IMR-90 (cell line): ENCODE measurements at places on chromosomes 2 and 18. TPM values are rescaled to one million over a fixed set of nuclear protein-coding genes. Genes with fewer than 3 reads are reported as not detected.

DNA sequence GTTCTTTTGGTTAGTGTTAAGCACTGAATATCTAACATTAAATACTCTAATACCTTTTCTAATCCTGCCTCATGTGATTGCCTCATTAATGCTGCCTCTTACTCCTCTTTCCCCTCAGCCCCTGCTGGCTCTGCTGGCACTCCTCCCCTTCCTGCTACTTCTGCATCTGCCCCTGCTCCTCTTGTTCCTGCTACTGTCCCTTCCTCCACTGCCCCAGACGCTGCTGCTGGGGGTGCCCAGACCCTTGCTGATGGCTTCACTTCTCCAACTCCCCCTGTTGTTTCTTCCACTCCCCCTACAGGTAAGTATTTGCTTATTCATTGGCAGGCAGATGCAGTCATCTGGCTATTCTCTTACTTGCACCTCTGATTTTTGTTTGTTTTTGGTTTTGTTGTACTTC is 68.5 kb downstream of the ABI2 start:
- no peak for DNase-seq

GRCh38 chr2:86274918-86275275 is 62.5 kb downstream of the REEP1 start:
- peak; percentile 15 for DNase-seq

DNA sequence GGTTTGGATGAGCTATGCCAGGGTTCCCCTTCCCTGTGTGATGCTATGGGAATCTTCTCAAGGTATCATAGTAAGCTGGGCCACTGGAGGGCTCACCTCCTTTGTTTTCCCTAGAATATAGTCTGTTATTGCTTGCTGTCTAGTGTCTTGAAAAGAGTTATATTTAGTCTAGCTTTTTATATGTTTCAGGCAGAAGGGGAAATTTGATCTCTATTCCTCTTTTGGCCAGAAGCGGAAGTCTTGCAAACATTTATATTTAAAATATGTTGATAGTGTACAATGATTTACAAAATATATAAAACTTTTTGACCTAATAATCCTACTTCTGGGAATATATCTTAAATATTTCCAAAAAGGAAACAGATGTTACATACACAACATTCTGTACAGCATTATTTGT is 260.7 kb downstream of the FHOD3 start:
- peak; percentile 44 for DNase-seq

DNA sequence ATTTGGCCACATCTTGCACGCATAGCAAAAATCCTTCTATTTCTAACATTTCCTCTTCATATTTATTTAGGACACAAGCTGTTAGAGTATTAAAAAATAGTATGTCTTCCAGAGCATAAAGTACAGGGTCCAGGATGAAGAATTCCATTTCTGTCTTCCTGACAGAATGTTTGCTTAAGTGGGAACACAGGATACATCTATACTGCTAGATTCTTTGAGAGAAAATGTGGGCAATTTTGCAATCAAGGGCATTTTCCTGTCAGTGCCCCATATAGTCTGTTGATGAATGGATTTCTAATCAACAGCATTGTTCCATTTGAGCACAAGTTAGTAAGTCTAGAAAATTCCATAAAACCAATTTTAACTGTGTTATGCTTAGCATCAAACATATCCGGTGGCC is 409.9 kb downstream of the CPS1 start:
- no peak for DNase-seq

Gene REEP1
- under 0.01 TPM in 2 replicates for total RNA-seq

DNA sequence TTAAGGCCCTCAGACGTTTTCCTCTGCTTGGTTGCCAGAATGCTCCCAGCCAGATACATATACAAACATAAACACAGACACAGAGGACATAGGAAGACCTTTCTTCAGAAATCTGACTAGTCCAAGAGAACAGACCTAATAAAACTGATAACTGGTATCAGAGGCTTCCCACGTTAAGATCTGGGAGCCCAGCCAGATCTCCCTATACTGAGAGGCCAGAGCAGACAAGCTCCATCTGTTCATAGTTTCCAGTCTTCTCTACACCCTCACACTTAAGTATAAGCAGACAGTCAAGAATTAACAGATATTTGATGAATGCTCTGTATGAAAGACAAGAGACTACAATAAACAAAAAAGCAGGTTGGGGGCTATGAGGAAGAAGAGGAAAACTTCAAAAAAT is 240.5 kb upstream of the CHAC2 start:
- DNase-seq = peak; percentile 13

Gene CFAP65
- total RNA-seq = not detected in 2 replicates

DNA sequence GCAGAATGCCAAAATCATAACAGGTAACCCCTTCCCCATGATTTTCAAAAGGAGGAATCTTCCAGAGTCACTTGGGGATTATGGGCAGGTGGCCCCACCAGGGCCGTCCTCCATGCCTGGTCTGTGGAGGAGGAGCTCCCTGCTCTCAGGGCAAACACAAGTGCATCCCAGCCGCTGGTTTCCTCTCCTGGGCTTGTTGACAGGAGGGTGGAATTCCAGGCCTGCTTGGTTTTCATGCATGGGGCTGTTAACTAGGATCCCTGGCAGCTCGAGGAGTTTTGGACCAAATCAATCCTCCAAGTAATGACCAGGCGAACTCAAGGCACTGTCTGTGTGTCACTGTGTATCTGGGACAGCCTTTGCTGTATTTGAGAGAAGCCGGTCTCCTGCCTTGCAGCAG is 45.3 kb downstream of the FOSL2 start:
- no peak for DNase-seq

Gene TEKT4
- not detected in 2 replicates for total RNA-seq

- DNase-seq = no peak
These were observed 39.1 kb downstream of the CALCRL start for GRCh38 chr2:187408926-187409325.

Gene COL4A3
- not detected in 2 replicates for total RNA-seq

Gene VAMP8
- total RNA-seq = 0.83 and 0.90 TPM in 2 replicates

DNA sequence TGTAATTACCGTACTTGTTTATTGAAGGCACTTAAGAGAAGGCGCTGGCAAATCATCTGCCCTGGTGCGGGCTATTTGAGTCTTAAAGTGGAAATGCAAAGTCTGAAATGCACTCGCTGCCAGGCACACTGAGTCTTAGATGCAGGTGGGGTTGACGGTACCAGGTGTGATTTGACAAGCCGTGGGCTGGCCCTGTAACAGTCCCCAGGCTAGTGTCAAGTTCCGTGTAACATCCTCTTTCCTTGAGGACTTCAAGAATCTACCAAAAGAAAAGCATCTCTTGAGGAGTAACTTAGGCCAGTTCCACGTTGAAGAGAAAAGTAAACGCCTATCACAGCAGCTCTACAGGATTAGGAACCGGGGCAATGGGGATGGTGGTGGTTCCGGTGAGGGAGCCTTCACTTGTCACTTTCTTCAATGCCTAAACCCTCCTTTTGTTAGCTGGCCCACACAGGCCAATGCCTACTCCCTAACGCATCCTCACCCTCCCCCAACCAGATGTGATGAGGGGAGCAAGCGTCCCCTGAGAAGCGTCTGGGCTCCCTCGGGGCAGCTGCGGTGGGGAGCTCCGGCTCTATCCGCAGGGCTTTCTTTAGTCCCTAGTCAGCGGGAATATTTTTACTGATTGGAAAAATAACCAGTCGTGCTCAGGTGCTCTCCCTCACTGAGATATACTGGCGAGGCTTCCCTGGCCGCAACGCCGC is 1.5 kb upstream of the UGP2 start:
- DNase-seq = no peak

DNA sequence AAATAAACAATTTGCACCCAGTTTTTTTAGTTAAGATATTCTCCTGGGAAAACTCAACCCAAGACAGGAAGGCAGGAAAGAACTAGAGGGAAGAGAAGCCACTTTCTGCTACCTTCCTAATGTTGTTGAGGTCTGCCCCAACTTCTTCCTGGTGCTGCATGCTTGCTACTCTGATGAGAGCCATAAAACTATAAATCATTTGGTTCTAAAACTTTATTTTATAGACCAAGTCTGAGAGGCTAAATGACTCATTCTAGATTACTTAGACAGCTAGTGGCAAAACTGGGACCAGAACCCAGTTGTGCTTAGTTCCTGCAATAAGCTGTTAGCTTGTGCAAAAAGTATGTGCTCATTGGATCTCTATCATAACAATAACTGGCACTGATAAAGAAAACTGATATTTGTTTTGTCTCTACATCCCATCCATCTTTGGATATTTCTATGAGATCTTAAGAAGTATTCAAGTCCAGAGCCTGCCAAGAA is 344.9 kb upstream of the SLC14A2 start:
- DNase-seq = no peak

Gene THSD7B
- total RNA-seq = not detected in 2 replicates

Gene TTC21B
- total RNA-seq = 17.2 and 23.1 TPM in 2 replicates

Gene CRYGC
- not detected in 2 replicates for total RNA-seq

DNA sequence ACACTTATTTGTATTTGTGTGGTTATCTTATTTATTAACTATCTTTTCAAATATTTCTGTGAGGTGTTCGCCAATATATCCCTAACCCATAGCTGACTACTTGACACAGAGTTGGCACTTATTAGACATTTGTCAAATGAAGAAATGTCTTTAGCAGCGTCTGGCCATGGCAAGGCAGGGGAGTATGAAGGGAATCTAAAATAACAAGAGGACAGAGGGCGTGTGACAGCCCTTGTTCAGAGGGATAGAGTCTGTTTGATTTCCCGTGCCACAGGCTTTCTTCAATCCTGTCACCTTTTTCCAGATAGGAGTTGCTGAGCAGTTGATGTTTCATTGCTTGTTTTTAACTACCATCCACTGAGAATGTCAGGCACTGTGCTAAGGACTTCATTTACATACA is 53.6 kb upstream of the SLC39A10 start:
- no peak for DNase-seq

Gene DOK6
- total RNA-seq = 2.7 and 3.9 TPM in 2 replicates

Gene NT5C1B
- not detected in 2 replicates for total RNA-seq

GRCh38 chr18:34493566-34494358 is 216.3 kb upstream of the DTNA start:
- no peak for DNase-seq

- DNase-seq = no peak
These were observed 22.2 kb downstream of the TNS1 start for GRCh38 chr2:217980591-217980990.

DNA sequence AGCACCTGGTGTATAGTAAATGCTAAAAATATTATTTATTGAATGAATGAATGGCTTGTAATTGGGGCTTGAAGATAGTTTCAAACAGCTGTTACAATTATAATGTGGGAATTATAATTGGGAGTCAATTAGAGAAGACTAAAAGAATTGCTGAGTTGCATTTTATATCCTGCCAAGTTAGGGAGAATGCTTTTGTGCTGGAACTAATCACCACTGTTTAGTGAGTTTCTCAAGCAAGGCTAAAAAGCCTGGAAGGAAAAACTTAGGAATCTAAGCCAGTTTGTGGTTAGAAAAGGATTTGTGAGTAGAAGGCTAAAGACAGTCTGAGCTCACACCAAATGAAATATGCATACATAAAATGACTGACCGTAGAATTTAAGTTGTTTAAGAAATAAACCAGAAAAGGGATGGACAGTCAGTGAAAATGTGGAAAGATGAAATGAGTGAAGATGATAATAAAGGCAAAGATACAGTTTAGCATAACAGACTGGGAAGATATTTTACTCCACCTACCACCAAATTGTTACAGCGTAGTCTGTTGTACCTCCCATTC is 647.7 kb upstream of the FSHR start:
- no peak for DNase-seq

Gene HOXD4
- total RNA-seq = not detected in 2 replicates

DNA sequence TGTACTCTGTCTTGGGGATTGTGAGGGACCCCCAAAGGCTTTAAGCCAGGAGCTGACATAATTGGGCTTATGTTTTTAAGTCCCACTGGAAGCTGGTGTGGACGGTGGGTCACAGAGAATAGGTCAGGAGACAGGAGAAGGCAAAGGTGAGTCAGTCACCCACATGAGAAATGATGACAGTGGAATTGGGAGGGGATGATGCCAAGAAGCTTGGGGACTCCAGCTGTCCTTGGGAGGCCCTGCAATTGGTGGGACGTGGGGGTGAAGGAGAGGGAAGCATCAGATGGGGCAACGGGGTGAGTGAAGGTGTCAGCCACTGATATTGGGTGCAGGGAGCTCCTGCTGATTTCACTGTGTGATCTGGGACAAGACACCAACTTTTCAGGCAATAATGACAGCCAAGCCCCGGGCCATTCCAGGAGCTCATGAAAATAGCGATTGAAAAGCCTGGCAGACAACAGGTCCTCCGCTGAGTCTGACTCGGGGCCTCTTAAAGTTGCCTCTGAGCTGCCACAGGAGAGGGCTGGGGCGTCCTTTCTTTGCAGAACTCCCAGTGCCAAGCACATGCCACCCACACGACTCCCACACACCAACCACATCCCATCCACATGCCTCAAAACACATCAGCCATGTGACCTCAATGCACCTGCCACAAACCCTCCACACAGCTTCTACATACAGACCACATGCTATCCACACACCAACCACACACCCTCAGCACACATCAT is 13.4 kb downstream of the TNS1 start:
- DNase-seq = no peak

Gene GTF2A1L
- not detected in 2 replicates for total RNA-seq

GRCh38 chr18:11831921-11832320 is 19.3 kb upstream of the CHMP1B start:
- no peak for DNase-seq

Gene C2orf66
- total RNA-seq = not detected in 2 replicates

DNA sequence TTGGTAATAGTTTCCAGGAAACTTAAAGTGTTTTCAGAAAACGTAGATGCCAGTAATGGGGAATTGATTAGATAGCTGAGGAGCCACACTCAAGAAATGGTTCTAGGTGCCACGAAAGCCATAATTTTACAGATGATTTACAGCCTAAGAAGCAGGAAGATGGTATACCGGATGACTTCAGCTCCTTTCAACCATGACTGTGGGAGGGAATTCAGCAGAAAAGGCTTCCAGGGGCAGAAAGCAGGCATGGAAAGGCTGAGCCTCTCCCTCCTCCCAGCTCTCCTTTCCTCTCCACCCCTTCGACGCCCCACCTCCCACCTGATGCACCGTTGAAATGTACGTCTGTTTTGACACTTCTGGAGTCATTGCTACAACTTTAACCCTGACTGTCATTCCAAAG is 68.6 kb upstream of the SMIM21 start:
- DNase-seq = no peak

DNA sequence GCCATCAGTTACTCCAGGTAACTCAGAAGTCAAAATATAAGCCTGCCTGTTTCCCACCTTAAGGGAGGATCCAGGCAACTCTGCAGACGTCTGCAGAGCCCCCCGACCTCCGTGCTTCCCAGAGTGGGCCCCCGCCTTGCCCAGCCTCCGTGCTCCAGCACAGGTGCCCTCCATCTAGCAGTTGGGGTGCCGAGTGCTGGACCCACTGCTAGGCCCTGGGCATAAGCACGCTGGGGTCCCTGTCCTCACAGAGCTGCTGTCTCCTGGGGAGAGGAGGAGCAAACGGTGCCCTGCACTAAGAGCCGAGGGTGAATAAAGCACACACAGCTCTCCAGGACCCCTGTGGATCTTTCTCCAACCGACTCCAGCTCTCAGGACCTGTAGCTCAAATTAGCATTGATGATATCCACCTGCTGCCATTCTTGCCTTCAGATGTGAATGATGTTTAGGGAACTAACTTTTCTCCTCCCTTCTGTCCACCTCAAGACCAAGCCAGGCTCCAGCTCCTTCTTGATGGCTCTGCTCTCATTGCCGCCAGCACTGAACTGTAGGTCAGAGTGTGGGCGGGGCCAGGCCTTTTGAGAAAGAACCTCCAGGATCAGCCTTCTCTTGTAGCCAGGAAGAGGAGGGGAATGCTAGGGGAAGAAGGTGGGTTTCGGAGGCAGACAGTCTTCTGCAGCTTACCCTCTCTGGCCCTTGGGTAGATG is 121.2 kb downstream of the SMAD7 start:
- DNase-seq = no peak
